Kasumi-1 (cell line): ENCODE measurements at places on chromosomes 3 and 15.
A peak's percentile ranks its signal among the peaks of the same experiment; 100 is the strongest.

GRCh38 chr15:46858150-46858549 is 859.2 kb upstream of the SEMA6D start:
- no peak for DNase-seq

DNA sequence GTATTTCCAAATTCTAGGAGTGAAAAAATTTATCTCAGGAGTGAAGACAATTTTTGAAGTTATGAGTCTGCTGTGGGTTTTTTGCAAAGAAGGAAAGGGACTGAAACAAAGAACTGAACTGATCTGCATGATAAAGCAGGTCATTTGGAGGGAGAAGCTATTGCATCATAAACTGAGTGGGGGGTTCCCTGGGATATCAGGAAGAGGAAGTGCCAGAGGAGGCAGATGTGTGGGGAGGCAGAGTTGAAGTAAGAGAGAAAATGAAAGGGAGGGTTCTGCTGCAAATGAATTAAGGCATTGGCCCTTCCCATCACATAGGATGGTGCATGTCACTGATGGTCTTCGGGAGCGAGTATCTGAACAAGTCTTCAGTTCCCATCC is 379.2 kb downstream of the VPS13C start:
- no peak for DNase-seq

DNA sequence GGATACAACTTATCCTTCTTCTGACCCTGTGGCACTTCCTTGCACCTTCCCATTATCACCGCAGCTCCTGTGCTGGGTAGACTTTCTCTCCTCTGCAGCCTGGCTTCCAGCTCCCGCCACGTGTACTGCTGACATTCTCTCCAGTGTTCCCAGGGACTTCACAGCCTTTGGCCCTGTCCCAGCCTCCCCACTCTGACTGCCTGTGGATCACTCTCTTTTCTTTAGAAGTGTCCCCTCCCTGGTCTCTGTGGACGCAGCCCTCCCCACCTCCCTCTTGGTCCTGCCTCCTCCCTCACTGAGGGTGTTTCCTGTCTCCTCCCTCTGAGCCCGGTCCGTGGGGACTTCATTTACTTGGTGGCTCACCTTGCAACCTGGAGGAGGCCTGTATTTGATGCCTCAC is 17.4 kb downstream of the PDIA5 start:
- no peak for DNase-seq

DNA sequence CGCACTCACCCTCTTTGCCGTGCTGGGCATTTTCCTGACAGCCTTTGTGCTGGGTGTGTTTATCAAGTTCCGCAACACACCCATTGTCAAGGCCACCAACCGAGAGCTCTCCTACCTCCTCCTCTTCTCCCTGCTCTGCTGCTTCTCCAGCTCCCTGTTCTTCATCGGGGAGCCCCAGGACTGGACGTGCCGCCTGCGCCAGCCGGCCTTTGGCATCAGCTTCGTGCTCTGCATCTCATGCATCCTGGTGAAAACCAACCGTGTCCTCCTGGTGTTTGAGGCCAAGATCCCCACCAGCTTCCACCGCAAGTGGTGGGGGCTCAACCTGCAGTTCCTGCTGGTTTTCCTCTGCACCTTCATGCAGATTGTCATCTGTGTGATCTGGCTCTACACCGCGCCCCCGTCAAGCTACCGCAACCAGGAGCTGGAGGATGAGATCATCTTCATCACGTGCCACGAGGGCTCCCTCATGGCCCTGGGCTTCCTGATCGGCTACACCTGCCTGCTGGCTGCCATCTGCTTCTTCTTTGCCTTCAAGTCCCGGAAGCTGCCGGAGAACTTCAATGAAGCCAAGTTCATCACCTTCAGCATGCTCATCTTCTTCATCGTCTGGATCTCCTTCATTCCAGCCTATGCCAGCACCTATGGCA is 41.1 kb upstream of the CSTA start:
- DNase-seq = no peak

GRCh38 chr15:68791431-68792283 is 29.0 kb downstream of the ANP32A start:
- DNase-seq = peak; percentile 57

DNA sequence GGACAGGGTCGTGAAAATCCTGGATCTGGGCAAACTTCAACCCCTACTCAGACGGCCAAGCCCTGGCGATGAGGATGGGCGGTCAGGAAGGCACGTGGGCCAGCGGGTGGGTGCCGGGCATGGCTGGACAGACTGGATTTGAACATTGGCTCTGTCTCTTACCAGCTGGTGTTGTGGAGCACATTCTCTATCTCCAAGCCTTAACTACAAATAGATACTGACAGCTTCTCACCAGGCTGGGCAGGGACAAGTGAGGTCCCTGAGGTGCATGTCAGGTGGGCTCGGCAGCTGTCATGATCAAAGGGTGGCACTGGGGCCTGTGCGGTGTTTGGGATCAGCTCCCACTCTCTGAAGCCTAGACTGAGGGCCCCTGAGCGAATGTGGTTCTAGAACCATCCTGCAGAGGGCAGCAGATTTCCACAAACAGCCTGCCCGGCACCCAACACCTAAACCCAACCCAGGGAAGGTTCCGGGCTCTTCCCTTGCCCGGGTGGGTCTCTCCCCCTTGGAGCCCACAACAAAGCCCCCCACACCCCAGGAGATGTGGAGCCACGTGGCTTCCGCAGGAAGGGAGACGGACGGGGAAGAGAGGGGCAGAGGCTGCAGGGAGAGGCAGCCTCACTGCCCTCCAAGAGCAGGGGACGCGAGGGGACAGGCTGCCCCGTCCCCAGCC is 58.4 kb downstream of the RGMA start:
- DNase-seq = peak; percentile 65

DNA sequence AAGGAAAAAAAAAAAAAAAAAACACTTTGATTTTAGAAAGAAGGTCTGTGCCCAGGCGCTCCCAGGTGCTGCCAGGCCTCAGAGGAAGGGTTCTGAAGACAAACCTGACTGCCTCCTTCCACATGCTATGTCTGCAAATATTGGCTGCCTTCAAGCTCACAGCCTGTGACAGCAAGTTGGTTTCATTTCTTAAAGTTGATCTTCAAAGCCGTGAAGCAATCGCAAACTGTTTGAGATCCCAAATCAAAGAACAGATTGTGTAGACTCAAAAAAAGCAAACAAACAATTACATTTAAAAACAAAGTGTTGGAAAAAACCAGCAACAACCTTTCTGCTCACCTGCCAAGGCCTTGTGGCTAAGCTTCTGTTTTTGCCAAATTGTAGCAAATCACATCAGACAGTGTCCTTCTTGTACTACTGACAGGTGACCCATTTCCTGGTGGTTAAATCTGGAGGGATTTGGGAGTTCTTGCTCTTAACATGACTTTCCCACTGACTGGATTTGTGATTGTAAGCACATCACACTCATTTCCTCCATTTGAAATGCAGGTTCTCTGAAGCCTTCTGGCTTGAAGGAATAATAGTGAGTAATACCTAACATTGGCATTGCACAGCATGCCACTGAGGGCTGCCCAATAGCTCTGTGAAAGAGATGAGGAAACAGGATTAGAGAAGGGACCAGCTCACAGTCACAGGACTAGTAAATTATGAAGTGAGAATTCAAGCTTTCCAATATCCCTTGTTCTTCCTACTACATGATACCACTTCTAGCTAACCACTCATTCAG is 502.4 kb downstream of the LPP start:
- no peak for DNase-seq

DNA sequence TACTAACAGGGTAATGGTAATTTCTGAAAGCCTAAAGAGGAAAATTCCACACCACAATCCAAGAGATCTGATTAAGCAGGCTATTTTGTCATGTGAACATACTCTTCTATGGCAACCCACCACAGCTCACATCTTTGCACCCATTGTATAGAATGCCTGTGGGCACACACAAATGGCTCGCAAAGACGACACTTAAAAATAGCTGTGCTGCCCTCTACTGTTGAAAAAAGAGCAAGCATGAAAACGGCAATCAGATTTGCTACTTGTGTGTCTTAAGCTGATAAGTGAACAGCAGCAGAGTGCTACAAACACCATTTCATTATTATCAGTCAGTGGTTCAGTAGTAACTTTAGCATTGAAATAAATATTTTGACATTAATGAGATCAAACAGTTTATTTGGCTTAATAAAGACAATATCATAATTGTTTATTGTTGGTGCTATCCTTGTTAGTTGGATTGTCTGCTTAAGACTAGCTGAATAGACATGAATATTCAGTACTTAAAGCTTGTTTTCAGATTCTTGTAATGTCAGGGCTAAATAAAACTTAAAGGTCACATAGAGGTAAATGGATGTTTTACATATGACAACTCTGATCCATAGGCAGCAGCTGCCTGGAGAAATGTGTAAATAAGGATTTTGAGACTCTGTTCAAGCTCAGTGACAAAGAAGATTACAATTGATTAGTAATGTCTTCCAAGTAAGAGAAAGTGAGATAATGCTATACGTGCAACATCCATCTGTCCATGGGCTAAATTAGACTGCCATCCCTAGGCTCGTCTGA is 199.1 kb downstream of the LRRN1 start:
- peak; percentile 66 for DNase-seq

- DNase-seq = no peak
Observed at GRCh38 chr3:53038679-53039375, 7.0 kb downstream of the SFMBT1 start.

- DNase-seq = no peak
Observed at GRCh38 chr3:63295806-63296205, 17.7 kb downstream of the SYNPR start.

DNA sequence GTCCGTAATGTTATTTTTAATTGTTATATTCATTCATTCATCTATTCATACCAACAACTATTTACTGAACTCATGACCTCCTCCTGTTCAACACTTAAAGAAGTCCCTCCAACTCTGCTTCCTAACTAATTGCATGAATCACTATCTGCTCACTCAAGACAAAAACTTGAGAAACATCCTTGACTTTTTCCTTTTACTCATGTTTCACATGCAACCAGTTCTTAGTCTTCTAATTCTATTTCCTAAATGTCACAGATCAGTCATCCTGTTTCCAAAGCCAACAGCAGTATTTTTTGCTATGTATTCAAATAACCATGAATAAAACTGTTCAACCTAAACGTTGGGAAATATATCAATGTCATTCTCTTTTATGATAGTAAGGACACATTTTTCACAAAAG is 124.6 kb upstream of the GBE1 start:
- DNase-seq = no peak

DNA sequence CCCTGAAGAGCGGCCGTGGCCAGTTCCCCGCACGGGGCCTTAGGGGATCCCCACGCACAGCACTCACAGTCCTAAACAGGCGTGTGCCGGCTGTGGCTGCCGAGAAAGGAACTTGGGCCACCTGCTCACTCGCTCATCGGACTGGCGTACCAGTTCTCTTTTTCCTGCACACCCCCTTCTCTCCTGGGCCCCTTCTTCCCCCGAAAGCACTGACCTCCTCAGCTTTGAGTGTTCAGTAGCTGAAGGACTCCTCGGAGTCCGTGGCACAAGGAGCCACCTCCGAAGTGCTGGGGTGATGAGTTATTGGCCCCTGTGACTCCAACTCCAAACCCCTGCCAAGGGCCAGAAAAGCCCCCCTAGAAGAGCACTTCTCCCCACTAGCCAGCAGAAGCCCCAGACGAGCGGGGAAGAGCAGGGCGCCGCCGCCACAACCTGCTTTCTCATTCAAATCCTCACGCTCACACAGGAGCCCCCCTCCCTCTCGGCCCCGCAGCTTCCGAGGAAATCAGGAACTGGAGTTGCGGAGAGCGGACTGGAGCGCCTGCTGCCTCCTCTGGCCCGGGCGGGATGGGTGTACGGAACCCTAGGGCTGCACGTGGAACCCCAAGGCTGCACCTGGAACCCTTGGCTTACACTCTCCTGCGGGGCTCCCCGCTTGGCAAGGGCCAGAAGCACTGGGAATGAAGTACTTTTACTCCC is at the start of gene PLCH1:
Gene PLCH1, minus strand, starts transcription at position 446 of the 699 bp plus-strand sequence. CDS start 40,847 bp downstream, outside the sequence.
- DNase-seq = peak; percentile 69

DNA sequence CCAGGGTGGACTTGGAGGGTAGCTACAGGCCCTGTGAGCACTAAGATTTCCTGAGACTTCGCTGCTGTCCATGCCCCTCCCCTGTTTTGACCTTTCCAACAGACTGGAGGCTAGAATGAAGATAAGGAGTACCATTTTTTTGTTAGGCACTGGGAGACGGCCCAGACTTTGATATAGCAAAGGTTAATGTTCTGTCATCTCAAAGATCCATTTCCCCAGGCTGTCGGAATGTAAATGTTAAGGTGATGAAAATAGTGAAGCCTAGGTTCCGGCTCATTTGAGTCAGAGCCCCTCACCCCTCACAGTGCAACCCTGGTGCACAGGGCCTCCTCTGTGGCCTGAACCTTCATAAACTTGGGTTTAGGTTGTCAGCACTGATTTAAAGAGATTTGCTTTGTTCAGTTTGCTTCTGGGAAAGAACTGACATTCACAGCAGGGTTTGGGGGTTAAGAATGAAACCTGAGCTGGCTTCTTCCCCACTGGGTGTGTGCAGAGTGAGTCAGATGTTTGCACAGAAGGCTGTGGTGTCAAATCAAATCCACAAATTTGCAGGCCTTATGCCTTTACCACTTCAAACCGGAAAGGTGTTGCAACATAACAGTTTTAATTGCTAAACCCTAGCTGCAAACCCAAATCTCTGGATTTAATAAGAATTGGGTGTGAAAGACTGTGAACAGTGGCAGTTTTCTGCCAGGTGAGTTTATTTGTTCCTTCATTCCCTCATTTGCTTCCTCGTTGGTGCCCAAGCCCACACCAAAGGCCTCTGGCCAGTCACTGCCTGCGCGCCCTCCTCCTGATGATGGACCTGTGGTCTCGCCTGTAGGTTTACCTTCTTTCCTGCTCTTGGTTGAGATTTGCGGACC is 20.6 kb upstream of the KCTD6 start:
- peak; percentile 92 for DNase-seq

DNA sequence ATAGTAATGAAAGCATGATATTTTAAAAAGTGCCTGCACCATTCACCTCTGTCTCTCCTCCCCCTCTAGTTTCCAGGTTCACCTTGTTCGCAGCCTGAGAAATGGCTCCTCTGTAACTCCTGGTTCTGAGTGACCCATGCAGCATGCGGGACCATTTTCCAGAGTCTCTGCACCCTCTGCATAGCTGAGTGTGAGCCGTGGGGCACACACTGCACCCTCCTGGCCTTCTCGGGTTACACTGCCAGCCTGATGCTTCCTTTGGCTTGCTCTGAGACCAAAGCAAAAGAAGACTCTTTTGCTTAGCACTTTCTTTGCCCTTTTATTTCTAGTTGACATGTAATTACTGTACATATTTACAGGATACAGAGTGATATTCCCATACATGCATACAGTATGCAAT is 287.3 kb downstream of the GABRG3 start:
- no peak for DNase-seq
